ENCODE measurements at places on chromosomes 7 and 10. TPM values are rescaled to one million over a fixed set of nuclear protein-coding genes. Genes with fewer than 3 reads are reported as not detected.

AKR1C3 gene
- 44.3 TPM for total RNA-seq

SHTN1 gene
- 0.26 TPM for total RNA-seq

SRRM3 gene
- 1.0 TPM for total RNA-seq

GRCh38 chr7:50774319-50774718 is 8.4 kb downstream of the GRB10 start:
- H3K36me3 ChIP-seq, result no peaks in the 10 kb centered on the region
- no peaks in the 10 kb centered on the region for H3K27me3 ChIP-seq
- H3K4me1 ChIP-seq, result no peaks in the 10 kb centered on the region
- no peak overlapping the region for H3K27ac ChIP-seq
- H3K4me3 ChIP-seq, result no peak overlapping the region
- DNase-seq, result no peak

DNA sequence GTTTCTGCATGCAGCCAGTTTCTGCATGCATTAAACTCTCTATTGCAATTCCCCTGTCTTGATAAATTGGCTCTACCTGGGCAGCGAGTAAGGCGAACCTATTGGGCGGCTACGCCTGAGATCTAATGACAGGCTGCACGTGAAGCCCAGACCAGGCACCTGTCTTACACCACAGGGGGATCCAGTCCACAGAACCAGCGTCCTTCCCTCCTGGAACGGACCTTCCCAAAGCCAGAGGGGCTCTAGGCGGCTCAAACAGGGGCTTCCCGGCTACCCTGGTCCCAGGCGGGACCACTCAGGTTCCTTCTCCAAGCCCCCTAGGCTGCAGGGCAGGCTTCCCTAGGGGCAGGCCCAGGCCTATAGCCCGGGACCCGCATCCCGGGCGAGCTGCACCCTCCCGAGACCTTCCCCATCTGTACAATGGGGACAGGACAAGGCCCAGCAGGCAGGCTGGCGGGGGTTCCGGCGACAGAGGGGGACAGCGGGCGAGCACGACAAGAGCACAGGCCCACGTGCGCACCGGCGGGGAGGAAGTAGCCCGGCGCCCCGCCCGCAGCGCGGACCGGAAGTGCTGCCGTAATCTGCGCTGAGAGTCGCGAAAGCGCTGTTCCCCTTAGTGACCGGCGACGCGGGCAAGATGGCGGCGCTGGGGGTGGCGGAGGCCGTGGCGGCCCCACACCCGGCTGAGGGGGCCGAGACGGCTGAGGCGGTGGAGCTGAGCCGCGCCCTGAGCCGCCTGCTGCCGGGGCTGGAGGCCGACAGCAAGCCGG is at the start of gene DNAAF5:
Gene DNAAF5 (plus strand): TSS at position 616 of the 770 bp plus-strand sequence. CDS start 22 bp downstream, at position 638.
- H3K27ac ChIP-seq, result no peak within 1 kb of the TSS
- DNase-seq, result peak; percentile 83
- peak within 1 kb of the TSS; percentile 64 for H3K4me3 ChIP-seq
- peaks cover 4% of the 10 kb centered on the region for H3K36me3 ChIP-seq
- H3K27me3 ChIP-seq, result no peaks in the 10 kb centered on the region
- H3K4me1 ChIP-seq, result peaks cover 11% of the 10 kb centered on the region

DNA sequence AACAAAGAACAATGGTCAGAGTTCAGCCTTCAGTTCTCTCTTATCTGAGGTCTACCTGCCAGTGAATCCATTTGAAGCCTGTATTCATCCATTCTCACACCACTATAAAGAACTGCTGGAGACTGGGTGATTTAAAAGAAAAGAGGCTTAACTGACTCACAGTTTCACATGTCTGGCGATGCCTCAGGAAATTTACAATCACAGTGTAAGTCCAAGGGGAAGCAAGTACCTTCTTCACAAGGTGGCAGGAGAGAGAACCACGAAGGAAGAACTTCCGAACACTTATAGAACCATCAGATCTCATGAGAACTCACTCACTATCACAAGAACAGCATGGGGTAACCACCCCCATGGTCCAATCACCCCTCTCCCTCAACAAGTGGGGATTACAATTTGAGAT is 33.0 kb upstream of the SLC25A13 start:
- H3K36me3 ChIP-seq, result no peaks in the 10 kb centered on the region
- H3K27me3 ChIP-seq, result no peaks in the 10 kb centered on the region
- no peak overlapping the region for H3K4me3 ChIP-seq

- H3K27me3 ChIP-seq, result no peaks in the 10 kb centered on the region
- no peak overlapping the region for H3K27ac ChIP-seq
- no peak overlapping the region for H3K4me3 ChIP-seq
- no peaks in the 10 kb centered on the region for H3K4me1 ChIP-seq
- H3K36me3 ChIP-seq, result no peaks in the 10 kb centered on the region
- DNase-seq, result peak; percentile 26
These were observed 158.6 kb upstream of the LYZL1 start for GRCh38 chr10:29130190-29130673.

- H3K4me3 ChIP-seq, result no peak overlapping the region
- H3K4me1 ChIP-seq, result no peaks in the 10 kb centered on the region
- no peaks in the 10 kb centered on the region for H3K27me3 ChIP-seq
- no peak for DNase-seq
- H3K36me3 ChIP-seq, result no peaks in the 10 kb centered on the region
These were observed 343.9 kb upstream of the SHH start for GRCh38 chr7:156155988-156156733.

DNA sequence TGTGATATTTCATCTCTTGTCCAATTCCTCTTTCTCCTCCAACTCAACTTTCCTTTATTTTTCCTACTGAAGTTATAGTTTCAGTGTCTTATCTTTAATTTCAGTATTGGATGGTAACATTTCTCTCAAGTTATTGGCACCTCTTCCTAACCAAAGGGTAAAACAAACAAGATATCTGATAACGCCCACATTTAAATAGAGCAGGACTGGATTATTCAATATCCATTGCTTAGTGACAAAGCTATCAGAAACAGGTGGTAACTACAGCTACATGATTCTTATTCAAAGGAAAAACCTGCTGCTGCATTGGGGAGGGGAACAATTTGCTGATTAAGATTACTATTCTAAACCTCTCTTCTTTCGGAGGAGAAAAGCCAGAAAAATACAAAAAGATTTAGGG is 87.8 kb downstream of the TAF3 start:
- no peak overlapping the region for H3K27ac ChIP-seq
- no peaks in the 10 kb centered on the region for H3K4me1 ChIP-seq
- no peaks in the 10 kb centered on the region for H3K36me3 ChIP-seq
- H3K4me3 ChIP-seq, result no peak overlapping the region
- DNase-seq, result no peak

GRCh38 chr7:105743351-105744090 is 132.9 kb downstream of the ATXN7L1 start:
- no peaks in the 10 kb centered on the region for H3K27me3 ChIP-seq
- no peak overlapping the region for H3K27ac ChIP-seq
- DNase-seq, result no peak

- no peak overlapping the region for H3K27ac ChIP-seq
- no peak overlapping the region for H3K4me3 ChIP-seq
- H3K27me3 ChIP-seq, result no peaks in the 10 kb centered on the region
- DNase-seq, result peak; percentile 77
These were observed 25.8 kb upstream of the PPP2R2D start for GRCh38 chr10:131874991-131875451.

GRCh38 chr7:149196151-149196704 is 882 bp downstream of the ZNF282 start:
- H3K4me3 ChIP-seq, result peak overlapping the region; percentile 83
- H3K4me1 ChIP-seq, result peaks cover 10% of the 10 kb centered on the region
- H3K27me3 ChIP-seq, result no peaks in the 10 kb centered on the region
- peak overlapping the region; percentile 75 for H3K27ac ChIP-seq
- peak; percentile 22 for DNase-seq

GRCh38 chr7:134701272-134701671 is 54.6 kb downstream of the BPGM start:
- no peak overlapping the region for H3K27ac ChIP-seq
- no peak overlapping the region for H3K4me3 ChIP-seq
- H3K4me1 ChIP-seq, result peaks cover 13% of the 10 kb centered on the region

- no peak overlapping the region for H3K27ac ChIP-seq
- H3K36me3 ChIP-seq, result no peaks in the 10 kb centered on the region
- H3K27me3 ChIP-seq, result no peaks in the 10 kb centered on the region
- no peak overlapping the region for H3K4me3 ChIP-seq
- peak; percentile 74 for DNase-seq
These were observed 7.8 kb upstream of the GLI3 start for GRCh38 chr7:42244828-42245227.

All from fibroblast of lung (primary cell).